DMS 273 treated with DMSO at 0.1 percent for 48 hours (cell line): ENCODE measurements at places on chromosomes 7 and 10.

- no peak for DNase-seq
Observed at GRCh38 chr10:68108653-68109052, 635 bp upstream of the MYPN start.

DNA sequence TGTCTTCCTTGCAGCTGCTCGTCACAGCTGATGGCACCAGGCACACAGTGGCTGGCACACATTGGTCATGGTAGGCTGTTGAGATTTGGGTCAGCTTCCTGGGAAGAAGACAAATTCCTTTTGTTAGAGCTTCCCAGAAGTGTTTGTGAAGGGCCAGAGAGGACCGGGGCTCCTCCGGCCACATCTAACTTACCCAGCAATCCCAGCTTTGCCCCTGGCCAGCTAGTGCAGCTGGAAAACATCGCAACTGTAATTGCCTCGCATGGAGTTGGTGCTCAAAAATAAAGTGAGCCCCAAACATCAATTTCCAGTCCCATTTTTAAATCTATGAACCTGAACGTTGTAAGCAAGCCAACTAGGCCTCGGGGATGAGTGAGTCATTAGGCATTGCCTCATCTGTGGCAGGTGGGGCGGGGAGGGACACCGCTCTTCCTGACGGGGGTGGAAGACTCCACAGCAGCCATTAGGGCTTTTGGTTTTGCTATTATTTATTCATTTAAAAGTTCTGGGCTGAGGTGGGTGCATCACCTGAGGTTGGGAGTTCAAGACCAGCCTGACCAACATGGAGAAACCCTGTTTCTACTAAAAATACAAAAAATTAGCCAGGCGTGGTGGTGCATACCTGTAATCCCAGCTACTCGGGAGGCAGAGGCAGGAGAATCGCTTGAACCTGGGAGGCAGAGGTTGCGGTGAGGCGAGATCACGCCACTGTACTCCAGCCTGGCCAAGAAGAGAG is 12.4 kb downstream of the CPA5 start:
- peak; percentile 45 for DNase-seq

- peak; percentile 43 for DNase-seq
Observed at GRCh38 chr7:69962186-69963065, 364.2 kb downstream of the AUTS2 start.

GRCh38 chr7:126791306-126791705 is 461.4 kb downstream of the GRM8 start:
- no peak for DNase-seq

DNA sequence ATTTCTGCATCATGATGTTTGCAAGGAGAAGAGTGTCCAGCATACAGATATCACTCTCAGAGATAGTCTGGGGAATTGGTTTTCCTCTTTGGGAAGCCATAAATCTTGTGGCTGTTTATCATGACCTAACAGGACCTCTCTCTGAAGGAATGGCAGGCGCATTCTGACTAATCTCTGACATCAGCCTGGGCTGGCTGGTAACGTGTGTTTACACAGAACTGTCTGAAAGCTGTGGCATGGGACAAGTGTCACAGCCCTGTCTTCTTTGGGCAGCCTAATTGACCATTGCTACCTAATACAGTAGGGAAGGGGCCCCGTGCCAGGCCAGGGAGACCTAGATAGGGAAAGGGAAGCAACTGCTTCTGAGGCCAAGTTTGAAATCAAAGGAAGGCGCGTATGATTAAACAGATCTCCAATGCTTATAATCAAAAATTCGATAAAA is 73.9 kb upstream of the CABCOCO1 start:
- DNase-seq: no peak

DNA sequence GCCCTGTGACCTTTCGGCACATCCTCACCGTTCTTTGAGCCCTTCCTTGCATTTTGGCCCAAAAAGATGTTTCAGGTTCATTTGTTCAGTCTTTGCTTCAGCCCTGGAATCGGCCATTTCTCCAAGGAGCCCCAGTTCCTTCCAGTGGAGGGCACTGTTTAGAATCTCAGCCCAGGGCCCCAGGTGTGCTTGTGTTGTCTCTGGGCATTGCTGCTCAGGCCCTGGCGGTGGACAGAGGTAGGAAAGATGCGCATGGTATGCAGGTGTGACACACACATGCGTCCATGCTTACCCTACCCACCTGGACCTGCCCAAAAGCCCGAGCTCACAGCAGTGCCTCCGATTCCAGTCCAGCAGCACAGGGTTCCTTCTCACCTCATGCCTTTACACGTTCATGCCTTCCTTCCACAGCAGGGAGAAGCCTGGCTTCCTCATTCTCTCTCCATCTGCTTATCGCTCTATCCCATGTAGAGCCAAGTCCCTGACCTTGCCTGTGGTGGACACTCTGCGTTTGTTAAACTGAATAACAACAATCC is 70.6 kb downstream of the LHPP start:
- DNase-seq: no peak

- DNase-seq: no peak
Observed at GRCh38 chr10:112538168-112538567, 91.2 kb downstream of the VTI1A start.

DNA sequence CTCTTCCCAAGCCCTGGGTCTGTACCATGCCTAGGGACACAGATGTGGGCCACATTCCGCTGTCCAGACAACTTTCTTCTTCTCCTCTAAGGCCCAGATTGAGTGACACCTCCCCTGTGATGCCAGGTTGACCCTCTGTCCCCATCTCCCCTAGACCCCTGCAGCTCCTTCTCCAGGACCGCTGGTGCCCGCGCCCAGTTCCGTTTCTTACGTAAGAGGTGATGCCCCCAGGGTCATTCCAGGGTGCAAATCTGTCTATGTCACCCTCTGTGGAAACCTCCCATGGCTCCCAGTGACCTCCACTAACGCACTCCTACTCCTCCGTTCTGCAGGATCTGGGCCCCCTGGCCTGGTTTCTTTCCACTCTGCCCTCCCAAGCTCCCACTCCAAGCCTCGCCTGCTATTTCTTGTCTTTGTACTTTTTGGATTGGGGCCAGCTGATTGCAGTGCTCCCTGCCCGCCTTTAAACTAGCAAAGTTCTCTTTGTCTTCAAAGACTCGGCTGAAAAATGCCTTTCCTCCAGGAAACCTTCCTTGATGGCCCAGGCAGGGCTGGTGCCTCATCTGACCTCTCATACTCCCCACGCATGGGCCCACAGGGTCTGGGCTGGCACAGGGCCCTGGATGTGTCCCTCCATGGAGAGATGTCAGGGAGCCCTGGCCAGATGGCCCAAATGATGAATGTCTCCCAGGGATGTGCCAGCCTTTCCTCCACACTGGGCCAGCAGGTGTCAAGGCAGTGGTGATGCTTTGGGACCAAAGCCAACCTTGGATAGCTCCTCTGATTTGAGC is 21.3 kb upstream of the ELN start:
- DNase-seq: peak; percentile 42

DNA sequence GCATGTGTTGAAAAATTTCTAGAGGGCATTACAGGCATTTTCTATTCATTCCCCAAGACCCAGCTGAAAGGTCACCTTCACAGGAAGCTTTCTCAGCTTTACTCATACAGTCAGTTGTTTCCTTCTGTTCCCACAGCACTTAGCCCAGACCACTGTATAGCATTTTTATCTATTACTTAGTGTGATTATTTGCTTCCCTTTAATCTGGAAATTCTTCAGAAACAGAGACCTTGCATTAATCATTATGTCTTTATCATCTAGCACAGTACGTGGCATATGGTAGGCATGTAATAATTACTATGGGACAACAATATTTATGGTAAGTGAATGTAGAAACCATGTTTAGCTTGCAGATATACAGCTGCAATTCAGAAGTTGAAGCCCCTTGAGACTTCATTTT is 38.2 kb upstream of the CDK6 start:
- no peak for DNase-seq

- no peak for DNase-seq
Observed at GRCh38 chr7:947391-948210, 6.9 kb downstream of the ADAP1 start.

GRCh38 chr10:93503075-93503474 is 6.7 kb downstream of the CEP55 start:
- DNase-seq: no peak

DNA sequence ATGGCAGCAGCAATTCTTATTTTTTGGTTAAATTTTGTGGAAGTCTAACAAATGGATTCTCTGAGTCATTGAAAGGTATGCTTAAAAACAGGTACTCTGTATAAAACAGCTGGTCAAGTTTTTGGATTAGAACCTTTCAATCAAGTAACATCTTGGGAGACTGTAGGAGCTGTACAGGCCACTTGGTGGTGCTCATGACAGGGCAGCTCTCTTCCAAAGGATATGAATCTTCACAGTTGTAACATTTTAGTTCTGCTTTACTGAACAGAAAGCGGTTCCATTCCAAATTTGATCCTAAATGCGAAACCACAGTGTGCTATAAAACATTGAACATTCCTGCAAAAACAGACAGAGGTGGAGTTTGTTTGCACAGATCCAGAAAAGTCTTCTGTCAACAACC is 44.5 kb upstream of the AGR3 start:
- DNase-seq: no peak

- no peak for DNase-seq
Observed at GRCh38 chr7:96100737-96101136, 221.2 kb downstream of the SLC25A13 start.

DNA sequence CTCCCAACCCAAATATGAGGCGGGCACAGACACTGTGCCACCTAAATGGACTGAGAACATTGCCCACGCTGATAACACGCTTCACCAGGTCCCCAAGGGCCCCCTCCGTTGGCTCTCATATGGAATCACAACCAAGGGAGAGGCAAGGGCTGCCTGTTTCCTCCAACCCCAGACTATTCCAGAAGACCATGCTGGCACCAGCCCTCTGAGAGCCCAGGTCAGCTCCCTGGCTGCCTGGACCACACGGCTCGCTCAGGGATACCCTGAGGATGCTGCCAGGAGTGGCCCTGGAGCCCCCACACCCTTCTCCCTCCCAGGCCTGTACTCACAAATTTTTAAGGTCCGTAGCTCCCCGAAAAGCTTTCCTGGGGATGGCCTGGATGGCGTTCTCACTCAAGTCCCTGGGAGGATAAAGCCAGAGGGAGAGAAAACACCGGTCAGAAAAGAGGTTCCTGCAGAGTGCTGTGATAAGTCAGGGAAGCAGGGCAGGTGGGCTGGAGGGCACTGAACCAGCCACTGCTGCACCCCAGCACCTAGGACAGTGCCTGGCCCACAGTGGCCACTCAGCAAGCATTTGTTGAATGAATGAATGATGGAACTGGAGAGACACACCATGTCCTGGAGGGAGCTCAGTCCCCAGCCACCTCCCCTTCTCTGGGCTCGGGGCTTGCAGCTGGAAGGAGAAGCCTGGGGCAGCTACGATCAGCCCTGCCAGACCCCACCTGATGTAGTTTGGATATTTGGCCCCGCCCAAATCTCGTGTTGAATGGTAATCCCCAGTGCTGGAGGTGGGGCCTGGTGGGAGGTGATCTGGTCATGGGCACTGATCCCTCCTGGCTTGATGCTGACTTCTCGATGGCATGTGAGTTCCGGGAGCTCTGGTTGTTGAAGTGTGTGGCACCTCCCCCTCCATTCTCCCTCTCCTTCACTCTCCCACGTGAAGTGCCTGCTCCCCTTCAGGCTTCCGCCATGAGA is 119.8 kb downstream of the SLIT1 start:
- no peak for DNase-seq

DNA sequence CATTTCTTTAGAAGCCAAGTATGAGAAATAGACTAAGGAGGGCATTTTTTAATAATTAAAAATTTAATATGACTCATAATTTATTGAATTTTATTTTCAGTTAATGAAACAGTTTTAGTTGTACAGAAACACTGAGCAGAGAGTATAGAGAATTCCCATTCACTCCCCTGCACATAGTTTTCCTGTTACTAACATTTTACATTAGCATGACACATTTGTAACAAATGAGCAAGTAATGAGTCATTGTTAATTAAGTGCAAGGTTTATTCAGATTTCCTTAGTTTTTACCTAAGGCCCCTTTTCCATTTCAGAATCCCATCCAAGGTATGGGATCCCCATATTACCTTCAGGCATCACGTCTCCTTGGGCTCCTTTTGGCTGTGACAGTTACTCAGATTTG is 271.5 kb upstream of the FZD8 start:
- DNase-seq: no peak

DNA sequence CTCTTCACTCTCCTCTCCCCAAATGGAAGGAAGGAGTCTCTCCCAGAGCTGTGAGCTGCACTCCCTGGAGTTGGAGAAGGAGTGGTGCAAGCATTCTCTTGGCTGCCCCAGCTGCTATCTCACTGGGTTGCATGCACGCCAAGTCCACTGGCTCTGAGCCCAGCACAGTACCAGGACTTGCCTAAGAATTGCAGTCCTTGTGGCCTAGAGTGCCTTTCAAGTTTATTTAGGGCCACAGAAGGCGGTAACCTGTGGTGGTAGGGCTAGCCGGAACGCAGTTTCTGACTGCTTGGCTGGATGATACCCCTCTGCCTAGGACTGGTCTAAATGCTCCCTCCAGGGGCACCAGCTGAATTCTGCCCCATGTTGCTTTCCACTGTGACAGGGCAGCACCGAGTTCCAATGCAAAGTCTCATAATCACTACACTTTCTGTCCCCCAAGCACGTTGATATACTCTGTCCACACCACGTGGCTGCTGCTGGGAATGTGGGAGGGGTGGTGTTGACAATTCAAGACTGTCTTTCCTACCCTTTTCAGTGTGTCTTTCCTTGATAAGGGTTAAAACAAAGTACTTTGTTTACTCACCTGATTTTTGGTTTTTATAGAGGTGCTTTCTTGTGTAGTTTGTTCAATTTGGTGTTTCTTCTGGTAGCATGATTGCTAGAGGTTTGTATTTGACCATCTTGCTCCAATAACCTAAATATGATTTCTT is 57.0 kb downstream of the PHTF2 start:
- peak; percentile 22 for DNase-seq

GRCh38 chr10:58473976-58474375 is 38.7 kb upstream of the BICC1 start:
- no peak for DNase-seq

DNA sequence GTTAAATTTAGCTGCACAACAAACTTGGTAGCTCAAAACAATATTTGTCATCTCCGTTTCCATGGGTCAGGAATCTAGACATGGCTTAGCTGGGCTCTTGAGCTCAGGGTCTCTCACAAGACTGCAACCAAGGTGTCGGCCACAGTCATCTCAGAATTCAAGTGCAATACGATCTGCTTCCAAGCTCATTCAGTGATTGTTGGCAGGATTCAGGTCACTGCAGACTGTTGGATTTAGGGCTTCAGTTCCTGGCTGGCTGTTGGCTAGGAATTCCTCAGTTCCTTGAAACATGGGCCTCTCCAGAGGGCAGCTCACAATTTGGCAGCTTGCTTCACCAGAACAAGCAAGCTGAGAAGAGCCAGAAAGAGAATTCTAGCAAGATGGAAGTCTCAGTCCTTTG is 17.5 kb upstream of the CHST3 start:
- DNase-seq: no peak

- no peak for DNase-seq
Observed at GRCh38 chr10:88896372-88896993, 16.4 kb downstream of the STAMBPL1 start.

- no peak for DNase-seq
Observed at GRCh38 chr10:28925121-28925663, 247.9 kb downstream of the BAMBI start.

- no peak for DNase-seq
Observed at GRCh38 chr10:42951486-42952251, 125.2 kb upstream of the RET start.

- no peak for DNase-seq
Observed at GRCh38 chr7:14806891-14807290, 95.7 kb downstream of the DGKB start.

GRCh38 chr7:152596824-152597223 is 79.1 kb downstream of the XRCC2 start:
- DNase-seq: no peak

- no peak for DNase-seq
Observed at GRCh38 chr7:31054608-31055278, 2.6 kb downstream of the ADCYAP1R1 start.

- DNase-seq: no peak
Observed at GRCh38 chr10:45064998-45065397, 64.3 kb downstream of the ZNF22 start.

- DNase-seq: no peak
Observed at GRCh38 chr10:30114881-30115625, 55.7 kb upstream of the JCAD start.
